LHCN-M2 (cell line): ENCODE measurements at places on chromosomes 1 and 21. TPM values are rescaled to one million over a fixed set of nuclear protein-coding genes. Genes with fewer than 3 reads are reported as not detected.

The TGFBR3 gene
- total RNA-seq = 2.6 and 3.2 TPM in 2 replicates

The GJB4 gene
- not detected in 2 replicates for total RNA-seq

The SLC2A5 gene
- total RNA-seq = 0.57 TPM in 1 of 2 replicates, not detected in the other

- DNase-seq = no peak
Measured at GRCh38 chr1:225660544-225660946, 7.6 kb upstream of the ENAH start.

DNA sequence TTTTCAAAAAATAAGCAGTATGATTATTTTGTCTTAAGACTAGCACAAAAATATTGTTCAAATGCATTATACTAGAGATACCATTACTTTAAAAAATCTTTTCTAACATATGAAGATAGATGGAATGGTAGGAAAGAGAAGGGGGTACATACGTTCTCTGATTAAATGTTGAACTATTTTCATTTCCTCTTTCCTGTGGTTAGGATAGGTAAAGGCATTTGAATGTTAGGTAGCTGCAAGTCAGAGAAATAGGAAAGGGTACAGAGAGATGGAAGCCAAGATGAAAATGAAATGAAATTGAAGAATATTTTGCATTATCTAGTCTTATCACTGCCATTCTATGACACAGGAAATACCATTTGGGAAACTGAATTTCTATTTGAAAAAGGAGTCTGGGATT is 28.3 kb downstream of the TLCD4 start:
- no peak for DNase-seq

The UTP25 gene
- 8.1 and 9.5 TPM in 2 replicates for total RNA-seq

DNA sequence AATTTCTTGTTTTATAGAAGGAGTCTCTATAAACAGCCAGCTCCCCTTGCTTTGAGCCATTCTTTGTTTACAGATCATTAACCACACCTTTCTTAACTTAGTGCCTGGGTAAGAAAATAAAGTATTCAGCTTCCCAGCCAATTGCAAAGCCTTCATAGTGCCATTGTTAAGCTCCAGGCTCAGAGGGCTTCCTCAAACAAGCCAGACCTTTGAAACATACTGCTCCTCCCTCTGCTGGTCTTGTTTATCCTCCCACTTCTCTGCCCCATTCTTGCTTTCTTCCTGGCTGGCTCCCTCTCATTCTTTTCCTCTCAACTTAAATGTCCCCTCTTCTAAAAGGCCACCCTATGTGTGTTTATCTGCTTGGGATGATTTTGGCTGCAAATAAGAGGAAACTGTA is 319.4 kb upstream of the ST6GALNAC5 start:
- no peak for DNase-seq

- peak; percentile 9 for DNase-seq
Measured at GRCh38 chr1:41802532-41803501, 115.9 kb downstream of the HIVEP3 start.

- peak; percentile 31 for DNase-seq
Measured at GRCh38 chr1:156740237-156740740, 599 bp downstream of the MRPL24 start.

The LRRC38 gene
- not detected in 2 replicates for total RNA-seq

The RPE65 gene
- total RNA-seq = not detected in 2 replicates

The TMPRSS3 gene
- not detected in 2 replicates for total RNA-seq

DNA sequence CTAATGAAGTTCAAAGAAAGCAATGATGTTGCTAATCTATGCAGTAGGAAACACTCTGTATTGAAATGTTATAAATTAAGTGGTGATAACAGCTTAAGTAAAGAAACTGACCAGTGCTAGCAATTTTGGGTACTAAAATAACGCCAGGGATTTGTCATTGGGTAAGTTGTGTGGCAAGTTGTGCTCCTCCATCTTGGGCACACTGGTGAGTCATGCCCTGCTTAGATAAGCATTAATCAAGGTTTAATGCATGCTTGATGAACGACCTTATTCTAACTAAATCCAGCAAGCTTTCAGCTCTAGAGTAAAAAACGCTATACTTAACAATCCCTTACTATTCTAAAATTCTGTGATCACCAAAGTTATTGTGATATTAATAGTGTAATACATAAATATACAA is 25.2 kb downstream of the VAMP4 start:
- no peak for DNase-seq

DNA sequence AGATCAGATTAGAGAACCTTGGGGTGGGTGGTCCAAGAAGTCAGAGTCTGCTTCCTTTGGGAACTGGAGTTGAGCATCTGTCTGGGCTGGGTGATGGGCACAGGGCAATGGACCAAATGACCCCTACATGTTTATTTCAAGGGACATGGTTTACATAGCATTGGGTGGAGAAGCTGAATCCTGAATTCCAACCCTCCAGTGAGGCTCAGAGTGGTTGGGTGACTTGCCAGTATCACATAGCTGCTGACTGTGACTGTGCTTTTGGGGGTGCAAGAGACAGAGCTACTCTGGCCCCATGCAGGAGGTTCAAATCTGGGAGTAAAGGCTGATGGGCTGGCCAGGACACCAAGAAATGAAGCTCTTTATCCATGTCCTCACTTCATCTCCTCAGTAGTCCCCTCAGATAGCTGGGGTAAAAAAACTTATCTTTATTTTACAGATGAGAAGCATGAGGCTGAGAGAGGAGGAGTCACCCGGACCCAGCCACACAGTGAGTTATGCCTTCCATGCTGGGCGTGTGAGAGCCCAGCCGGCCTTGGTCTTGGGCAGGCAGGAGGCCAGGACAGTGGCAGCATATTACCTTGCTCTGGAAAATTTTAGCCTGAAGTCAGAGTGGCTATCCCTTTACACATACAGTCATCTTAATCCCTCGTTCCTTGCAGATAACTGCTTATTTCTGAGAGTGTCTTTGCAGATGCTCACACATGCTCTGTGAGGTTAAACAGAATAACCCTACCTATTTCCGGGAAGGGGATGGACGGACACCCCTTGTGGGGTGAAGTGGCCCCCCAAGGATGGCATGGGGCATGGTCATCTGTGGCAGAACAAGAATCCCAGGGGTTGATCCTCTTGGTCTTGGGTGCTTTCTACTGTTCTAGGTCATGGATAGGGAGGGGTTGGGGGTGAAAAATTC is 2.8 kb upstream of the SERINC2 start:
- no peak for DNase-seq

DNA sequence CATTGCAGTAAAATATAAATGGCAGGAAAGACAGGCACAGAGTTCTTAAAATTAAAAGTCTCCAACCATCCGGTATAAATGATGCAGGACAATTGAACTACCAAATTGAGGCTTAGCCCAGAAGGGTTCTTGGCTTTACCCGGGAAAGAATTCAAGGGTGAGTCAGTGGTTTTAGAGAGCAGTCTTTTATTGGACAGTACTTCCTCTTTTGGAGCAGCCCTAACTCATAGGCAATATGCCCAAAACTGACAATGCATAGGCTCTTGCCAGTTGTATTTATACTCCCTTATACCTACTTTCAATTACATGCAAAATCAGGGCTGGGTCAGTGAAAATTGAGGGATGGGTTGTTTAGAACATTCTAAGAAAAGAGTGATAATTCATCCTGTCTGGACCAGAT is 1628.9 kb upstream of the PRMT6 start:
- DNase-seq = no peak
